IMR-90 (cell line): ENCODE measurements at places on chromosomes 13 and 19.

DNA sequence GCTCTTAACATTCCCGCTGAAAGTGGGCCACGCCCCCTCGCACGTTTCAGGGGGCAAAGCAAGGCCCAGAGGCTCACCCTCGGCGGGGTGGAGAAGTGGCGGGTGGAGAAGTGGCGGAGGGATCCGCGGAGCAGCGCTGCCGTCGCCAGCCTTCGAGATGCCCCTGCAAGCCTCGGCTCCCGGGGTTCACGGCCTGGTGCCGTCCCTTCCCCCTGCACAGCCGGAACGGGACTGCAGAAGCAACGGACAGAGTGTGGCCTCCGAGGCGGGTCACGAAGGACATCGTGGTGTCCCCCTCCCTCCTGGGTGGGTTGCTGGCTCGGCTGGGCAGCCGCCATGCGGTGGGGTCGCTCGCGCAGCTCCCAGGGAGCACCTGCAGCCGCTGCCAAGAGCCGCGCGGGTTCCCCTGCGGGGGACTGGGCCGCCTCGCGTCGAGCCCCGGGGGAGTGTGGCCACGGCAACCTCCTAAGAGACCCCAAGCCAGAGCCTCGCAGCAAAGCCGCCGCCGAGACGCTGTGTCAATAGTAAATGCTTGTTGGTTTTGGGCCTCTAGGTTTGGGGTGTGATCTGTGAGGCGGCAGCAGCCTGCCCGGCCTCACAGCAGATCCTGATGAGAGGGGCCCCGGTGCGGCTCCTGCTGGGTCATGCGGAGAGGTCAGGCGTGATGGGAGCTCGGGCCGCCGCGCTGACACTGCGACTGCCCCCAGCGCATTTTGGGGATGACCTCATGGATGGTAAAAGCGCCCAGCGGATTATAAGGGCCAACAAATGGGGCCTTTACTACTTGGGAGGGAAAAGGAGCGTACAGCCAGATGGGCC, 5.5 kb downstream of the TPGS1 start:
- DNase-seq, result no peak

- DNase-seq, result no peak
Measured at GRCh38 chr19:2561221-2561620, 85.3 kb downstream of the GADD45B start.

- DNase-seq, result peak; percentile 1
Measured at GRCh38 chr13:112032186-112032993, 34.6 kb upstream of the SOX1 start.

GRCh38 chr13:112828082-112828699, 138.4 kb downstream of the ATP11A start:
- DNase-seq, result no peak

GRCh38 chr13:44311011-44311780, 62.4 kb upstream of the SERP2 start:
- peak; percentile 52 for DNase-seq

DNA sequence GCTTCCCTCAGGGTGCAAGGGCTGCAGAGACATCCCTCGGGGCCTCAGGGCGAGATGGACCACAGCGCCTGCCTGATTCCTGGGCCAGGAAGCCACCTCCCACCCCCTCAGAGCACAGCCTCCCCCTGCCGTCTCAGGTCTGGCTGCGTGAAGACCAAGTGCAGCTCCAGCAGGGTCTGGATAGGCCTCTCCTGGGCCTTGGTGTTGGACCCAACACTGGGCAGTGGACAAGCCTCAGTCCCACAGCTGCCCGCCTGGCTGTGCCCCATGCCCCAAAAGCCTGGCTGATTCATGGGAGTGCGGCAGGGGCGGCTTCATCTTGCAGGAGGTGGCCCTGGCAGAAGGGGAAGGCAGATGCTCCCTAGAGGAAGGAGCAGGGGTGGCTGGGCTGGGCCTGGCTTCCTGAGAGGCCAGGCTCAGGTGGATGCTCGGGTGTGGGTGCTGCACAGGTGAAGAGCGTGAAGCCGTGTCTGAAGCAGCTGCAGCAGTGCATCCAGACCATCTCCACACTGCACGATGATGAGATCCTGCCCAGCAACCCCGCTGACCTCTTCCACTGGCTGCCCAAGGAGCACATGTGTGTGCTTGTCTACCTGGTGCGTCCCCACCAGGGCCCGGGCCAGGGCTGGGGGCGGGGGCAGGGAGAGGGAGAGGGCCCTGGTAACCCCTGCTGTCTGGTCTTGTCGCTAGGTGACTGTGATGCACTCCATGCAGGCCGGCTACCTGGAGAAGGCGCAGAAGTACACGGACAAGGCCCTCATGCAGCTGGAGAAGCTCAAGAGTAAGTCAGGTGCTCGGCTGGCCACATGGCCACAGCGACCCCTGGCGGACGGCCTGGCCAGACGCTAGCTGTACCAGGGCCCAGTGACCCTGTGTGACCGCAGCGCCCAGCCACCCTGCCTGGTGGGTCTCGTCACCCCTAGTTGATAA, 21.7 kb downstream of the MAU2 start:
- peak; percentile 46 for DNase-seq

GRCh38 chr19:18915639-18916038, 3.5 kb downstream of the COPE start:
- peak; percentile 30 for DNase-seq

- no peak for DNase-seq
Measured at GRCh38 chr19:54154603-54155345, 4.7 kb downstream of the LENG1 start.

- no peak for DNase-seq
Measured at GRCh38 chr13:44576351-44577235, 463 bp upstream of the TSC22D1 start.

DNA sequence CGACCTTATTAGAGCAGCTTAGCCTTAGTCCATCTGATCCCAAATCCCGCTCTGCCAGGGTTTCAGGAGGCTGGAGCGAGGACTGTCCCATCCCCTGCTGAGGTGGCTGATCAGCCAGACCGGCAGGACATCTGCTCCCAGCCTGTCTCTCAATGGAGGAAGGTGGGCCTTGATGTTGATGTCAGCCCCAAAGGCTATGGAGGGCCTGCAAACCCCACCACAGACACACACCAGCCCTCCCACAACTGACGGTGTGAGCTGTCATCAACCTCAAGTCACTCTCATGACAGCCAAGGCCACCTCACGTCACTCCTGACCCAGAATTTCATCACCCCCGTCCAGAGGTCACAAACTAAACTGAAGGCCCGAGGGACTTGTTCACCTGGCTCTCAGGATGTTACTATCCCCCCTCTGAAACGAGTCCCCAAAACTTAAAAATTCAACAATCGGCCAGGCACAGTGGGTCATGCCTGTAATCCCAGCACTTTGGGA, 25.5 kb downstream of the RHPN2 start:
- no peak for DNase-seq

GRCh38 chr13:50529154-50529882, 314.2 kb downstream of the DLEU7 start:
- peak; percentile 89 for DNase-seq

GRCh38 chr13:43307221-43307920, 284.0 kb downstream of the DNAJC15 start:
- DNase-seq, result no peak

DNA sequence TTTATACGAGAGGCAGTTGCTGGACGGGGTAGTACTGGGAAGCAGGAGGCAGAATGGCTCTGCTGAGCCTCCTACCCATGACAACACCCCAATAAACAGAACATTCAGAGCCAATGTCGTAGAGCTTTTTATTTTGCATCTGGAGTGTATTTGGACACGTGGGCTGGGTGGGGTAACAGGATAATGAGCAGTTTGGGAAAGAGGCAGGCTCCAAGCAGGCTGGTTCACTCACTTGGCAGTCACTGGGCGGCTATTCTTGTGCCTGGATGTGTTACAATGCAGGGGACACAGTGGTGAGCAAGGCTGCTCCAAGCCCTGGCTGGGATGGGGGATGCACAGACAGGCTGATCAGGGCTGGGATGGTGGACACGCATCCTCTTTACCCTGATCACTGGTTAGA, 9.5 kb downstream of the ACTMAP start:
- DNase-seq, result no peak

GRCh38 chr19:6963937-6964336, 57.3 kb downstream of the MBD3L2B start:
- DNase-seq, result no peak

DNA sequence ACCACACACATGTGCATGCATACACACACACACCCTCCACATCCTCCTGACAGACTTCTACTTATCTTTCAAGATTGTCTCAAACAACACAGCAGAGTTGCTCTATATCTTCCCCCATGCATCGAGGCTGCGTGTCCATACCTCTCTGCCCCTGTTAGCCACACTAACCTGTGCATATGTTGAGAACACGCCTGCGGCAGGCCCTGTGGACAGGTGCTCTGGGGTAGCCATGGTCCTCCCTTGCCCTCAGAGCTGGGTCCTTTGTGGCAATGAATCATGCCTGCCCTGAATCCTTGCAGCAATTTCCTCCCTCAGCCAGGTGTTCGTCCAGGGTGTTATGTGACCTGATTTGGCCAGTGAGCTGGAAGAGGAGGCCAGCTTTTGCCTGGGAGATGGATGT, 213.3 kb downstream of the KATNAL1 start:
- no peak for DNase-seq

GRCh38 chr19:32823747-32824102, 45.8 kb downstream of the SLC7A9 start:
- no peak for DNase-seq

DNA sequence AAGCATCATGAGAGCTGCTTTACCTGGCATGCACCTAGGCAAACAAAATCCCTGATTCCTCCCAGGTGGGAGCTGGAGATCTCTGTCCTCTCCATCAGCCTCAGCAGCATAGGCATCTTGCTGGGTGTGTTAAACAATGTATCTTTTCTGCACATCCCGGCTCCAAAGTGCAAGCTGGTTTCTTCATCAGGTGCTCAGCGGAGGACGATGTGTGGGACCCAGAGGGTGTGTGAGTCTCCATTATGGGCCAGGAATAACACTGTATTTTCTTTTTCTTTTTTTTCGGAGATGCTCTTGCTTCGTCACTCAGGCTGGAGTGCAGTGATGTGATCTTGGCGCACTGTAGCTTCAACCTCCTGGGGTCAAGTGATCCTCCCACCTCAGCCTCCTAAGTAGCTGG, 9.9 kb downstream of the CNFN start:
- DNase-seq, result no peak

GRCh38 chr13:27666951-27667350, 45.3 kb downstream of the POLR1D start:
- no peak for DNase-seq

DNA sequence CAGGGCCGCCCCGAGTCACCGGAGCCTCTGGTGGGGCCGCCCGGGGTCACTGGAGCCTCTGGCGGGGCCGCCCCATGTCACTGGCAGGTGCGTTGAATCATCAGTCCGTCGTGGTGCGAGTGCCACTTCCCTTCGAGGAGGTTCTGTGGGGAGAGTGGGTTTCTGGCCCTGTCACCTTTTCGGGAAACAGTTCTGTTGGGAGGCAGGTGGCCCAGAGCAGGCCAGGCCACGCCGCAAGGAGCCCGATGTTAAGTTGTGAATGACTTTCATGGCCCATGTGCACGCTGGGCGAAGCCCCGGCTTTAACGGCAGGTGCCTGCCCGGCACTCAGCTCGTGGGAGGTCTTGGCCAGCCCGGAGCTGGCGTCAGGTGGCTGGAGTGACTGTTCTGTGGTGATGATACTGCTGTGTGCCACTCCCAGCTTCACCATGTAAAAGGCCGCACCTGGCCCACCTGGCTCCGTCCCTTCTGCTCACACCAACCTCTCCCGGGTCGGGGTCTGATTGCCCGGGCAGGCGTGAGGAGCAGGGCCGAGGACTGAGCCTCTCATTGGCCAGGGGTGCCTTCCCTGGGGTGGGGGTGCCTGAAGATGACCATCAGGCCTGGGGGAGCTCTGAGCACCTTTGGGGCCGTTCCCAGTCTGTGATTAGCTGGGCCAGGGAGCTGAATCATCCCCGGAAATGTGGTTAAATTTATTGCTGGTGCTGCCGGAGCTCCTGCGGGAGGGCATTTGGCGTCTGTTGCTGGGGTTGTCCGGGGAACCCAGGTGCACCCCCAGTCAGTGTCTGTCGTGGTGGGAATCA, 29.2 kb downstream of the CSNK1G2 start:
- no peak for DNase-seq

DNA sequence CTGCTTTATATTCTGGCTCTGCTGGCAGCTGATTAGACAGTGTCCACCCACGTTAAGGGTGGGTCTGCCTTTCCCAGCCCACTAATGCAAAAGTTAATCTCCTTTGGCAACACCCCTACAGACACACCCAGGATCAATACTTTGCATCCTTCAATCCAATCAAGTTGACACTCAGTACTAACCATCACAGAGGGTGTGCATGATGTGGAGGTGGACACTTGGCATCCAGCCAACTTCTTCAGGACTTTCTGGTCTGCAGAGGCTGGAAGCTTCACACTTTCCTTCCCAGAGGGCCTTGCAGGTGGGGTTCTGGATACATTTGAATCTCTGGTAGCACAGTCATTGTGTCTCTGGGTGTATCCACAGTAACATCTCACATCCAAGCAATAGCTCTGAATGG, 18.9 kb upstream of the IGFL1 start:
- no peak for DNase-seq

DNA sequence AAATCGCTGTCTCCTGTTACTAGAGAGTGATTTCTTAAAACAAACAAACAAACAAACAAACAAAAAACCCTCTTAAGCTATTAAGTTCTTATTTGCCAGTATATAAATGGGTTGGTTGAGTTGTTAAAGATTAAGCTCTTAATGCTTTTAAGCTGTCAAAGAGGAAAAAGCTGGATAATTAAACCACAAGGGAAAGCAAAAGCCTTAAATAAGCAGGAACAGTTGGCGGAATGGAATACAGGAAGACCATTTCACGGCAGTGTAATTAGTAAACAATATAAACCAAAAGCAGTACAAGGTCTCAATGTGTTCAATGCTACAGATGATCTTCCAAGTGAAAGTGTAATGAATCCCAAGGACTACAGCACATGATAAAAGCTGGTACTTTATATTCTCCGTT, 32.2 kb upstream of the GGACT start:
- DNase-seq, result no peak

- DNase-seq, result no peak
Measured at GRCh38 chr13:48817166-48817802, 158.4 kb upstream of the FNDC3A start.

DNA sequence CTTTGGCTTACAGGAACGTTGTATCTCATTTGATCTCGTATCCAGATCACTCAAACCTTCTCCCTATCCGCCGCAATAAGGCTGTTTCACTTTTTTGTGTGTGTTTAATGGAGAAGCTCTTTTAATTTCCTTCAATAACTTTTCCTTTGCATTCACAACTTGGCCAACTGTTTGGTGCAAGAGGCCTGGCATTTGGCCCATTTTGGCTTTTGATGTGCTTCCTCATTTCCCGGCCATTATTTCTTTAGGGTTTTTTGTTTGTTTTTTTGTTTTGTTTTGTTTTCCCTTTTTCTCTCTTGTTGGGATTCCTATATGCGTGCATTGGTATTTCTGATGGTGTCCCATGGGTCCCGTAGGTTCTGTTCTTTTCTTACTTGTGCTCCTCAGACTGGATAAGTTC, 6.1 kb upstream of the UPF3A start:
- no peak for DNase-seq

- peak; percentile 93 for DNase-seq
Measured at GRCh38 chr19:342801-343421, 1.7 kb downstream of the MIER2 start.
